ENCODE measurements at places on chromosomes 11 and 22.

DNA sequence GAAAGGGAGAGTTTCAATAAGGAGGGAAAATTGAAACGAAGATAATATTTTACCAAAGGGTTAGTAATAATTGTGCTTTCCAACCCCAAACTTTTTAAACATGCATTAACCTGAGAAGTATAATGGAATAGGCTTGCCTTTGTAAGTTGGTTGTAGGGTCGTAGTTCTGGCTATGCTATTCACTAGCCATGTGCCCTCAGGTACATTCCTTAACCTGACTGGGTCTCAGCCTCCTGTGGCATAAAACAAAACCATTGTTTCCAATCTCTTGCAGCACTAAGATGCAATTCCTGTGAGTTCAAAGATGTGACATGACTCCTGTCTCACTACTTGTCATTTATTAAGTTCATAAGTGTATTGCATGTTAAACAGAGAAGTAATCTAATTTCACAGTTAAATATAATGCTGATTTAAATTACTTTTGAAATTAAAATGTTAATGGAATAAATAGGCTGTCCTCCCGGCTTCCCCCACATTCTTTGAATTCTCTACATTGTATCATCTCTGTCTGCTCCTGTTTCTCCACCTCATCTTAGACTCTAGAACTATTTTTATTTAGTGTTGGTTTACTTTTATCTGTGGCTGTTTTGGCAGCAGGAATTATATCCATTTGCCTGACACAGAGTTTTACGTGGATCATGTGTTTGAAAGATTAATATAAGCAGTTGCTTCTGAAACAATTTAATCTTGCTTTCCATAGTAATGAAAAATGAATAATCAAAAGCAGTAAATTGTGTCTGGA lies 216.3 kb downstream of the FAT3 start:
- DNase-seq = no peak

- DNase-seq = no peak
Observed at GRCh38 chr22:20208713-20209310, 58.0 kb upstream of the CCDC188 start.

GRCh38 chr11:77136074-77136473 lies 8.0 kb downstream of the MYO7A start:
- DNase-seq = no peak

DNA sequence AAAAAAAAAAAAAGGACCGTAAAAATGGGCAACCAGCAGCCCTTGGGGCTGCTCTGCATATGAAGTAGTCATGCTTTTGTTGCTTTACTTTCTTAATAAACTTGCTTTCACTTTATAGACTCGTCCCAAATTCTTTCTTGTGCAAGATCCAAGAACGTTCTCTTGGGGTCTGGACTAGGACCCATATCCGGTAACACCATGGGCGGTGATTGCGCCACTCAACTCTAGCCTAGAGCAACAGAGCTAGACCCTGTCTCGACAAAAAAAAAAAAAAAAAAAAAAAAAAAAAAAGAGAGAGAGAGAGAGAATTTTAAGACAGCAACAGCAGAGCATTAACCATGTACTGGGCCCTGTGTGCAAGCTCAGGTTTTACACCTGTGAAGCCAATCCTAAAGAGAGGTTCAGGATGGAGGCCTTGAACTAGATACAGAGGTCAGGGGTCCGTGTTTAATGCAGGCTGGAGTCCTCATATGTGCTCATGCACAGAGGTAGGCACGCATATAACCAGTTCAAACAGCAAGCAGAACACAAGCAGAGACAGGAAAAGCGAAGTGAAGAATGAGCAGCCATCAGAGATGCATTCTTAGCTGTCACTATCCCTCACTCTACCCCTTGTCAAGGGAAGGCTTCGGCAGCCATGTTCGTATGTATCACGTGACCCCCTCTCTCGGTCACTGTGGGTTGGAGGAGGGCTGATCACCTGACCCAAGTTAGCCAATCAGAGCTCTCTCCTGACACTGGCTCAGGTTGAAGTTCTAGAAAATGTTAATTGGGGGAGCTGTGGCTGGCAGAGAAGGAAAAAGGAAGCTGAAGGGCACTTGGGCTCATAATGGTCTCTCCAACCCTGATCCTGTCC lies 16.7 kb upstream of the SYT12 start:
- DNase-seq = peak; percentile 28

GRCh38 chr11:57901278-57901677 lies 122.4 kb upstream of the OR9Q1 start:
- DNase-seq = no peak

DNA sequence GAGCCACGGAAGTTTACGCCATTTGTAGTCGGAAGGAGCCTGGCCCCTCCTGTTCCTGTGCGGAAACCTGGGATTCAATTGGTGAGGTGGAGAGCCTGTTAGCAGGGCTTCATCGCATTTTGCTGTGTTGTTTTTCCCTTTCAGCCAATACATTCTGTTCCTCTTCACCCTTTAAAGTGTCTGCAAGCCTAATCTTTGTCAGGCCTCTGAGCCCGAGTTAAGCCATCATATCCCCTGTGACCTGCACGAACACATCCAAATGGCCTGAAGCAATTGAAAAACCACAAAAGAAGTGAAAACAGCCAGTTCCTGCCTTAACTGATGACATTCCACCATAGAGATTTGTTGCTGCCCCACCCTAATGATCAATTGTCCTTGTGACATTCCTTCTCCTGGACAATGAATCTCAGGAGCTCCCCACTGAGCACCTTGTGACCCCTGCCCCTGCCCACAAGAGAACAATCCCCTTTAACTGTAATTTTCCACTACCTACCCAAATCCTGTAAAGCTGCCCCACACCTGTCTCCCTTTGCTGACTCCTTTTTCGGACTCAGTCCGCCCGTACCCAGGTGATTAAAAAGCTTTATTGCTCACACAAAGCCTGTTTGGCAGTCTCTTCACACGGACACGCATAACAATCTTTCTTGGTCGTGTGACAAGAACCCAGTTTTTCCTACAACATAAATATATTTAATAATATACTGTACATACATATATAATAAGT lies 37.1 kb upstream of the MMP12 start:
- DNase-seq = no peak

GRCh38 chr22:42932197-42932519 lies 75.1 kb upstream of the ARFGAP3 start:
- DNase-seq = no peak

GRCh38 chr11:69131644-69132300 lies 24.0 kb upstream of the SMIM38 start:
- peak; percentile 29 for DNase-seq

DNA sequence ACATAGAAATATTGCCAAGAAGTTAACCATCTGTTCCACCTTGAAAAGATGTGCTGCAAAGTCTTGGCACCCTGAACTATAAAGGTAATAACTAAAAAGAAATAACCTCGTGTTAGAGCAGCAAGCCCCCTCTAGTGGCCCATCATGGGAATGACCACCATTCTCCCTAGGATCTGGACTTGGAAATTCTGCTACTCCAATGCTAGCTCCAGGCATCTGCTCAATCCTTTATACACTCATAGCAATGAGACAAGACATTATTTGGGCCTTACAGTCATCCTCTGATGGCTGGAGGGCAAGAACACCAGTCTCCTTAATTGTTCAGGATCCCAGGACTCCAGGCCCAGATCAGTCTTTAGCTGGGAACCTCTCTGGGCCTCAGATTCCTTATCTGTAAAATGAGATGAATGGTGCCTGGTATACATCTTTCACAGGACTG lies 76.0 kb downstream of the CWC15 start:
- DNase-seq = peak; percentile 66

DNA sequence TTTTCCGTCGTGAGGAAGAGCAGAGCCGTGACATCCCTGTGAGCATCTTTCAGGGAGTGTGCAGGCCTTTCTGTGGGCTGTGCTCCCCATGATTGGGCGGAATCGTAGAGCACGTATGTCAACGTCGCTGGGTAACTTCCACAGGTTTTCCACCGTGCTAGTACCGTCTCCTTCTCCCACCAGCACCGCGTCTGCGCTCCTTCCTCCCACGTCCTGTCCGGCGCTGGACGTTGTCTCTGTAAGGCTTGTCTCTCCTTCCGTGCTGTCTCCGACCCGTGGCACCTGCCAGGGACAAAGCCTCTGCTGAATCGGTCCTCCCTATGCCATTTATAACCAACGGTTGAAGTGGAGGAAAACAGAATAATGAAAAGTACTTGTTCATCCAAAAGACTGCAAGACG lies 386.7 kb downstream of the BRD1 start:
- DNase-seq = no peak

DNA sequence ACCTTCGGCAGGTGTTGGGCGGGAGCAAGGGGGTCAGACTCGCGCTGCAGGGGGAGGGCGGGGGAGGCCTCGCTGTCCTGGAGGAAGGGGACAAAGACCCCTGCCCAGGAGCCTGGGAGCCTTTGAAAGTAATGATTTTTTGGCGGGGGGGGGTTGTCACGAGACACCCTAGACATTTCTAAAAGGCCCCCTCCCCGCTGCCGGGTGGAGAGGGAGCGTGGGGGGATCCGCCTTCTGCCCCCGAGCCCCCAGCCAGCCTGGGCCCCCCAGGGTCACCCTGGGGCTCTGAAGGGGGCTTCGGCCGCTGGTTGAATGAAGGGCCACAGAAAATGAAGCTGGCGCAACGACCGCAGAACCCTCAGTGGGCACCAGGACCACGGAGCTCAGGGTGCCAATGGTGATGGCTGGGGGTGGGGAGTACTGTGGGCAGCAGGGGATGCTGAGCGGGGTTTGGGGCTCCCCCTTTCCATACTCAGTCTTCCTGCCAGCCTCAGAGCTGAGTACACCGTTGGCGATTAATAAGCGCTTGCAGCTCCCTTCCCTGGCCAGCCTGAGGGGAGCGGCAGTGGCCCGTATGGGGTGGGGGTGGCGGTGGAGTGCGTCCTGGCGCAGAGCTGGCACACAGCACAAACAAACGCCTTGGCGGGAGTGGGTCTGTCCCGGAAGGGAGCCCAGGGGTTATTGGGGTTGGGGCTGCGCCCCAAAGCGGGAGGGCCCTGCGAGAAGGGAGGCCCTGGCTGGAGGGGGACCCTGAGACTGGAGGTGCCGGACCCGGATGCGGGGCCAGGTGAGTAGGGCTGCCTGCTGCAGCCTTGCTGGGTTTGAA lies 1.2 kb upstream of the DUSP8 start:
- DNase-seq = peak; percentile 22

- no peak for DNase-seq
Observed at GRCh38 chr22:30969532-30970355, 679 bp downstream of the TUG1 start.

- DNase-seq = no peak
Observed at GRCh38 chr22:44532552-44532951, 34.5 kb upstream of the RTL6 start.

GRCh38 chr11:6626971-6627761 lies 7.9 kb upstream of the TPP1 start:
- DNase-seq = no peak

DNA sequence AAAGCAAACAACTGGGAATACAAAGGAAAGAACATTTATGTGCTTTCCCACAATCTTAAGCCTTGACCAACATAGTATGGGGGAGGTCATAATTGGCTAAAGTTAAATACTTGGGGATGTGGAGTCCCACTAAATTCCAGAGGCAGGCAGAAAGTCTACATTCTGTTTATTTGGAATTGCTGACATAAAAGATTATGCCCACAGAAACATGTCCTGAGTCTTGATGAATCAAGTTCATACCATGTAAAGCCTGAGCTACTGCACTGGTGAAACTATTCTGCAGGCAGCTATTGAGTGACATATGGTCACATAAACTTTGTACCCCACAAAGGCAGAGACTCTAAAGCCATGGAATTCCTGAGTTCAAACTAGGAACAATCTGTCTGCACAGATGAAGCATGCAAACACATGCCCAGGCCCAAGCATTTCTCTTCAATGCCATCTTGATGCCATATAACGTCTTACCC lies 69.9 kb upstream of the CHRM4 start:
- DNase-seq = no peak

GRCh38 chr22:50012211-50013181 lies at the start of gene IL17REL:
Gene IL17REL, minus strand, starts transcription at chr22:50012765. Its CDS starts 119 bp downstream, at chr22:50012646.
- DNase-seq = no peak

DNA sequence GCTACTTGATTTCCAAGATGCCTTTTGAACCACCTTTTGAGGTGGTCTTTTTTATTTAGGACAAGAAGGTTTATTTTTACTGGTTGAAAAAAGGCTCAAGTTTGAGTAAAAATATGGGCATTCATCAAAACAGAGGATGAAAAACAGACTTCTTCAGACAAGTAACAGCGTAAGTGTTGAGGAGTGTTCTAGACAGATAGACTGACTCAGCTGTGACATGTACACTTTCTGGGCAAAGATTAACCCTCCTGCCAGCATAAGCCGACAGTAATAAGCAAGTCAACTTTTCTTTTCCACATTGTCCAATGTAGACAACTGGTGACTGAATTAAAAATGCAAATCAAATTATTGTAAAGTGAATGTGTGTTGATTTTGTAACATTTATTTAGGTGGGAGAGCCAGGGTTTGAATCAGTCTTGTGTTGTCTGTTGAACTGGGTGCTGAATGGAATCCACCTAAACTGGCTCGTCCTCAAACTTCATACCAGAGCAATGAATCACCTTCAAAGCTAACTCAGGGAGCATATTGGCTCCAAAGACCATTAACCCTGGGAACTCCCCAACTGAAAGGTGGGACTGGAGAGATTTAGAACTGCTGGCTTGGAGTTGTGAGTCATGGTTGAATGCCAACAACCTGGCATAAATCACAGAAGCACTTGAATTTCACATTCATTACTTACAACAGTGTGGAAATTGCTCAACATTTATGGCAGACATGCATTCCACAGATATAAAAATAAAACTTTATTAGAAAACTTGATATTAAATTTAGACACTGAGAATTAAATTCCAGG lies 377.0 kb downstream of the ETS1 start:
- no peak for DNase-seq

GRCh38 chr22:17965538-17966402 lies 58.6 kb downstream of the MICAL3 start:
- no peak for DNase-seq

DNA sequence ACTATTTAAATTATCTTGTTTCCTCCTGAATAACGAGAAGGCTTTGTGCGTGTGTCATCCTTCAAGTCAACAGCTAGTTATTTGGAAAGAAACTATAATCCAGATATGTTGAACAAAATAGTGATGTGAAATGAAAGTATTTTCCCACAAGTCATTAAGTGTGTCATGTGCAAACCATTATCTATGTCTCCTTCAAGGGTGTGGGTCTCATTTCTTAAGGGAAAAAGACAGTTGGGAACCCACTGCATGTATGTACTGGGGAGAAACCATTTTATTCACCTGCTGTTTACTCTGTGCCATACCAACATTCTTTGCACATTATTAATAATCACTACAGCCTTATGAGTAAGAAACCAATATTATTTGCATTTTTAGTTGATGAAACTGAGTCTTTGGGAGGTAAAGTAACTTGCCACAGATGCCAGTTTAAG lies 145.3 kb upstream of the CTSC start:
- DNase-seq = no peak

DNA sequence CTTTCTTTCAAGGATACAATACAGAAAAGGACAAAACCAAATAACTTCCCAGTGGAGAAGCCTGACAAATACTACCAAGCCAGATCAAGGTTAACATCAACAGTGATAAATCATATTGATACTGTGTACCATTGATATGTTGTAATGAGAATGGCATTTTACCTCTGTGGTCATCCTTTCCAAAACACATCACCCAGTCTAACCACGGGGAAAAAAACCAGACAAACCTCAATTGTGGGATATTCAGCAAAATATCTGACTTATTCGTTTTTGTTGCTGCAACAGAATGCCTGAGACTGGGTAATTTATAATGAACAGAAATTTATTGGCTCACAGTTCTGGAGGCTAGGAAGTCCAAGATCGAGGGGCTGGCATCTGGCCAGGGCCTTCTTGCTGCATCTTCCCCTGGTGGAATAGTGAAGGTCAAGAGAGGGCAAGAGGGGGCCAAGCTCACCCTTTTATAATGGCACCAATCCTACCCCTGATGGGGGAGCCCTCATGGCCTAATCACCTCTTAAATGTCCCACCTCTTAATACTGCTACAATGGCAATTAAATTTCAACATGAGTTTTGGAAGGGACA lies 66.1 kb downstream of the FAM76B start:
- DNase-seq = no peak
